ENCODE measurements at places on chromosomes 3 and 15. TPM values are rescaled to one million over a fixed set of nuclear protein-coding genes. Genes with fewer than 3 reads are reported as not detected.

GRCh38 chr15:28131400-28131799 is 32.3 kb upstream of the OCA2 start:
- no peak for DNase-seq

DNA sequence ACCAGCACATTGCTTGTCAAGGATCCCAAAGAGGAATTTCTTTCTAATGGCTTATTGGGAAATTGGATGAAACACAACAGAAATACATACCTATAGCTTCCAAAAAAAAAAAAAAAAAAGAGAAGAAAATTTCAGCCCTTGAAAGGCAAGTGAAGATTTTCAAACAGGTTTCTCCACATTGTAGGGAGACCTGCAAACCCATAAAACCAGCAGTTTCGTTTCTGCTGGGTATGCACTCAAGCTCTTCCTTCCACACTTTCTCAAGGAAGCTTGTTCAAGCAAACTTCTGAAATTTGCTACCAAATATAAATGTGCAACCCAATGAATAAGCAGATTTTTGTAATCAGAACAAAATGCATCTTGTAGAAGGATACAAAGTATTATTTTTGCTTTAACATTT is 15.9 kb upstream of the SH3BP5 start:
- no peak for DNase-seq

- no peak for DNase-seq
Measured at GRCh38 chr3:102105193-102105592, 255.9 kb downstream of the NFKBIZ start.

DNA sequence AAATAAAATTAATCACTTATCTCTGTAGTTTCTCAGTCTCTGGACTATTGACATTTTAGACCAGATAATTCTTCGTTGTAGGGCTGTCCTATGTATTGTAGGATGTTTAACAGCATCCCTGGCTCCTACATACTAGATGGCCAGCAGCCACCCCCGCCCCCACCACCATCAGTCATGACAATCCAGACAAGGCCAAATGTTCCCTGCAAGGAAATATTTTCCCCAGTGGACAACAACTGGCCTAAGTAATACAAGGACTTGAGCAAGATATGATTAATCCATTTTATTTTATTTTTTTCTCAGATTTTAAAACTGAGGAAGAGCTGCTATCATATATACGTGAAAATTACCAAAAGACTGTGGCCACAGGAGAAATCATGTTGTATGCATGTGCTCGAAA is 23.8 kb downstream of the TICRR start:
- no peak for DNase-seq

DNA sequence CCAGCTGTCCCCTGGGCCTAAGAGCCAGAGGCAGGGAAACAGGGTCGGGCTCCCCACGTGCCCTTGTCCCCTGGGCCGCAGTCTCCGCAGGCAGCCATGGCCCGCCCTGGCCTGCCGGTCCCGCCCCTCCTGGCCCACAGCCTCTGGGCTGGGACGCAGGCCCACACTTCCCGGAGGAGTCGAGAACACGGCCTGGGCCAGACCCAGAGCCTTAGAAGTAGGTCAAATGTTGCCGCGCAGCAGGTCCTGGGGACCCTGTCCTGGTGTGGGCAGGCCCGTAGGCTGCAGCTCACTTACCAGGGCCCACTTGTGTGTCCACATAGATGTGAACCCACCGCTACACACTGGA is 4.3 kb upstream of the MYL3 start:
- DNase-seq, result no peak

GRCh38 chr3:5456199-5456598 is 268.7 kb downstream of the EDEM1 start:
- DNase-seq, result no peak

ROBO2 gene
- 156 TPM for polyA plus RNA-seq

DNA sequence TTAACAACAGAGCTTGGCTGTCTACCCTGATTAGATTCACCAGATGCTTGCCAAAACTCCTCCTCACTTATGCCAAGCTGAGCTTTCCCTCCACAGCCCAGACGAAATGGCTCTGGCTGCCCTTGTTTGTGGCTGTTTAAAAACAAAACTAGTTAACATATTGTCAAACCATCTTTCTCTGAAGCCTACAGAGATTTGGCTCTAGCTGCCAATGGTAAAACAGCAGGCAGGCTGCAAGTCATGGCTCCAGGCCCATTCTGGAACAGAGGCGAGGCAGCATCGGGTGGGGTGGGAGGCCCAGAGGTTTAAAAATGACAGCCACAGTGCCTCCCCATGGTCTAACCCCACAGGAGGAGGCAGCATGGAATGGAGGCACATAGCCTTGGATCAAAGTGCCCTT is 75.9 kb downstream of the SCN5A start:
- DNase-seq, result no peak

DNA sequence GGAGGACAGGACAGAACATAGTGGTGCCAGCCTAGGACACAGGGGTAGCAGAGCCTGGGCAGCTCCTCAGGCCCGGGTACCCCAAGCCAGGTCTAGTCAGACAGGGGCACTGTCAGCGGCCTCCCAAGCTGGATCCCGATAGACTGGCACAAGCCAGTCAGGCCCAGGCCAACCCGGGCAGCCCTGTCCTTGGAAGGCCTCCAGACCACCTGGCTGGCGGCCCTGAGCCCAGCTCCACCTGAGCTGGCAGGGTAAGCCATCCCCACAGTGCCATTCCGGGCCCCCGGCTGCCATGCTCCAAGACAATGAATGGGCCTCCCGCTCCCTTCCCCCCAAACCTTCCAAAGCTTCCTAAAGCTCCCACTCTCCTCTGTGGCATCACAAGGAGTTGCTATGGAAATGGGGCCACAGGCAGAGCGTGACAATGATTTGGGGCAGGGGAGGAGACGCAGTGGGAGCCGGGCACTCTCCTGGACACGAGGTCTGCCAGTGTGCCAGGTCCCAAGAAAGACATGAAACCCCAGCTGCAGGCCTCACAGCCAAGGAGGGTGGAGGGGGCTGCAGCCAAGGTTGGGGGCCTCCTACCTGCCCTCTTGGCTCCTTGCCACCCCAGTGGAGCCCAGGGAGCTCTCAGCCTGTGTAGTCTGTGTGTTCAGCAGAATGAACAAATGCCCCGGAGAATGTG is 165.6 kb upstream of the LINGO1 start:
- no peak for DNase-seq

DNA sequence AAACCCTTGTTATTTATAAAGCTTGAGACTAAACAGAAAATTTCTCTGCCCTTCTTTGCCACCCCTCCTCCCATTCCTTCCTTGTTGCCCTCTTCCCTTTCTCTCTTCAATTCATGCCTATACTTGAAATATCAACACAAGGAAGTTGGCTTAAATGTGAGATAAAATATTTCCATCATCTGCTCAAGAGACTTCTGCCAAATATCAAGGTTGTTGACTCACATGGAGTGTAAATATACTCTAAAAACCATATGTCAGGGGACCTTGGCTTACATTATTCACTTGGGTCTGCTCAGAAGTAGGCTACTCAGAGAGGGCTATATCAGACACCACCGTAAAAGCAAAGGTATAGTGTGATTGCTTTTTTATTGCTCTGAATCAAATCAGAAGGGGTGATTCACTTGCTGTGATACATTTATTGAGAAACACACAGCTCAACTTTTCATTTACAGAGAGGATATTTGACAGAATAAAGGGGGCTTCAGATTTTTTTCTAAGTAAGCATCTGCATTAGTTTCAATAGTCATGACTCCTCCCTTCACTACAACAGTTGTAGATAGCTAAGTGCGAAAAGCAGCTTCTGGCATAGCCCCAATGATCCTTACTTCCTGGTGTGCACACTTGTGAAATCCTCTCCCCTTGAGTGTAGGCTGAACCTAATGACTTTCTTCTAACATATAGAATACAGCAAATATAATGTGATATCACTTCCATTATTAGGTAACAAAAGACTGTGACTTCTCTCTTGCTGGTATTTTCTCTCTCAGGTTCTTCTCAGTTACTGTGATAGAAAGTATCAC is 386.2 kb downstream of the EFHB start:
- no peak for DNase-seq

DNA sequence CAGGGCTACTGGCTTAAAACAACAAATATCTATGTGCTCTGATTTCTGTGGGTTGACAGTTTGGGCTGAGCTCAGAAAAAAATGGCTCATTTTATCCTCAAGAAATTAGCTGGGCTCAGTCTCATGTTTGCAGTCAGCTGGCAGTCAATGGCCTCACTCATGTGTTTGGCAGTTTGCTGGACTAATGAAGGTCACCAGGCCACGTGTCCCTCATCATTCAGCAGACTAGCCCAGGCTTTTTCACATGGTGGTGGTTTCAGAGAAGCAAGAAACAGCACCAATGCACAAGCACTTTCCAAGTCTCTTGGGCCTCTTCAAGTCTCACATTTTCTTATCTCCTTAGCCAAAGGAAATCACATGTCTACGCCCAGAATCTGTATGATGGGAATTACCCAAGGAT is 478.3 kb upstream of the PPP2R3A start:
- no peak for DNase-seq

DNA sequence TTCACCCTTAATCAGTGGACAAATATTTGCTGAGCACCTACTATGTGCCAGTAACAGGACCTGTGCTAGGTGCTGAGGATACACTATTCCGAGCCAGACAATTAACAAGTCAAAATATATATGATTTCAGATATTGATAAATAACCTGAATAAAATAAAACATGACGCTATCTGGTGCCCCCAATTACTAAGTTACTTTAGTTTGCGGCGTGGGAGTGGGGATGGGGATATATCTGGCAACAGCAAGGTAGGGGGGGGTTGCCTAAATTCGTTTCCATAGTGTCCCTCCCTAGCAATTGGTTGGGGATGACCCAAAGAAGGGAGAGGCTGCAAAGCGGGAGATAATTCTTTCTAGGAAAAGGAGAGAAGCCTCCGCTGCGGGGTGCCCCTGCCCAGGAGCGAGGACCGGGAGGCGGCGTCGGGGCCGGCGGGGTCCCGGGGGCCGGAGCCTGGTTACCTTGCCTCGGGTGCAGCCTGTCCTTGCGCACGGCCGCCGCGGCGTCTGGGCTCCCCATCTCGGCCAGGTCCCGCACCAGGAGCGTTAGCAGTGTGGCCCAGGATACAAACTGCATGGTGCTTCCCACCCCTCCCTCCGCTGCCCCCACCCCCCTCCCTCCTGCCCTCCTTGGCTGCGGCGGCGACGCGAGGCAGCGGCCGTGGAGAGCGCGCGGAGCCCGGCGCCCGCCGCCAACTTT is 567 bp downstream of the ADAMTS9 start:
- DNase-seq, result no peak

GRCh38 chr3:10426346-10427220 is 78.8 kb downstream of the ATP2B2 start:
- no peak for DNase-seq

ZBED2 gene
- polyA plus RNA-seq, result 0.23 TPM

GRCh38 chr3:117606866-117607265 is 897.3 kb downstream of the TUSC7 start:
- no peak for DNase-seq

- no peak for DNase-seq
Measured at GRCh38 chr3:189262746-189263145, 91.0 kb downstream of the TPRG1 start.

DNA sequence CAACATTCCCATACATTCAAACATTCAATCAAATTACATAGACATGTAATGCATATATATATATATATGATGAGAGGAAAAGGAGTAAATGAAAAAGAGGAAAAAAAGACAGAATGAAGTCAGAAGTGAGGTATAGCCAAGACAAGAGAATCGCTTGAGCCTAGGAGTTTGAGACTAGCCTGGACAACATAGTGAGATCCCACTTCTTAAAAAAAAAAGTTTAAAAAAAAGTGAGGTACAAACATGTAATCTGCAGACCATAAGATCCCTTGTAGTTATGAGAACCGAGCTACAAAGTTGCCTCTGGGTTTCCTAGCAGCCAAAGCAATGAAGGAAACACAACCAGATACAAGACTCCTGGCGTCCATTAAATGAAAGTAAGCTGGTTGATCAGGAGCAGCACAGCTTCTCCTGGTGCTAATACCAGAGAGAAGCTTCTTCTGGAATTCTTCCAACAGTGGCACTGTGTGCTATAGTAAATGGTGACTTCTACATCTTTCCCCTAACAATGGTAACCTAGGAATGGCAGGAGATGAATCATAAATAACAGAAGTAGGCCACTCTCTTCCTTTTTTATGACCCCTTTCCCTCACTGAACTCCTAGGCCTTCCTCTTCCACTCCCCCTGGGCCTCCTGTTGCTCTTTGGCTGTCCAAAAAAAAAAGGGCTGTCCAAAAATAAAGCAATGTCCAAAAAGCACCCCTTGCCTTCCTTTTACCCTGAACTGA is 3.5 kb downstream of the KCNMB3 start:
- DNase-seq, result no peak

DNA sequence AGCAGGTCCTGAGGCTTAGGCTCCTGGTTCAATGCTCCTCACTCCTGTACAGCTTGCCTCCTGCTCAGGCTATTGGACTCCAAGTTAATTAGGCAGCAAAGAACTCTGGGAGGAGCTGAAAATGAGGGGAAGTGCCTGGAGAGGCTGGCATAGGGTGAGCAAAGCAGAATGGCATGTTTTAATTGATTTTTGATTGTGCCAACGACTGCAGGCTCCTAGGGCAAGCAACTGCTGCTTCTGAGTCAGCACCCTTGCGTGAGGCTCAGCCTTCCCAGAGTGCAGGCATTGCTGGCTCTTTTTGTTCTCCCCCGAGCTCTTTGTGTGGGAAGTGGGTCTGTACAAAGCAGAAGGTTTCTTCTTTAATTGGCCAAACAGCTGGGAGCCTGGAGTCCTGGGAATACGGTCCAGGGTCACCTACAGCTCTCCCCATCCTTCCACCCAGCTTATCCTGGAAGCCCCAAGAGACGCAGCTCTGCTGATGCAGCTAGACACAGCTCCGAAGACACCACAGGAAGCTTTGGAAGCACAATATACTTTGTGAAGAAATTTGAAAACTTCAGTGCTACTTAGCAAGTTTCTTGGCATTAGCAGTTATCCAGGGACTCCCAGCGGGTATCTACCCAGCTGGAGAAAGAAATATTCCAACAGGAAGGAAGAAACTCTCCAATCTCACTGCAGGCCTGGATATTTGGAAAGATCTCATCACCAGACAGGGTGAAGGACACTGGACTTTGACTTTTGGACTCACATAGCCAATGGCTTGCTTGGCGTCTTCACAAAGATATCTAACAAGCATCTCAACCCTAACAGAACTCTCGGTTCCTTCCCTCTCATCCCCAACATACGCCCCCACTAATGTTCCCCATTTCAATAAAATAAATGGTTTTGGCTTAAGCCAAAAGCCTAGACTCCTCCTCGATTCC is 76.8 kb downstream of the BDH1 start:
- DNase-seq, result no peak

CLEC3B gene
- polyA plus RNA-seq, result 27.7 TPM

GRCh38 chr3:4582624-4583023 is 89.5 kb downstream of the ITPR1 start:
- no peak for DNase-seq

CFAP92 gene
- 1.7 TPM for polyA plus RNA-seq

- no peak for DNase-seq
Measured at GRCh38 chr3:34016925-34017587, 218.6 kb downstream of the PDCD6IP start.

DNA sequence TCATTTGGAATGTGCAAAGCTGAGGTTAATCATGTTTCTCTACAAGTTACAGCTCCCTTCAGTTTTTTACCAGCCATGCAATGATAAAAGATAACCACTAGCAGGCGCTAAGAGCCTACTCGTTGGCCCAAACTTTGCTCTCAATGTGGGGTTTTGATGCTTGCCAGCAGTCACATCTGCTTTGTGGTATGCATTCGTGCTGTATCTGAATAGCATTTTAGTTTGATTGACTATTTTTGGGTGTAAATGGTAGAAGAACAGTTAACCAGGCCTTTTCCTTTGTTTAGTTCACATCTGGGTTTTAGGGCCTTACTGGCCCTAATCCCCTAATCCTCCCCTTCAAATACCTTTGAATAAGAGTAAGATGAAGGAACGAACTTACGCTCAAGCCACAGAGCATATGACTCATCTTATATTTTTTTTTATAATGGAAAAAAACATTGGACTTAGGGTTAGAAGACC is 4.4 kb upstream of the CLDN11 start:
- DNase-seq, result no peak

GPR160 gene
- 2.9 TPM for polyA plus RNA-seq

Measured in left renal pelvis (tissue), 4 donors.